CMK (cell line): ENCODE measurements at places on chromosomes 6 and 20.

DNA sequence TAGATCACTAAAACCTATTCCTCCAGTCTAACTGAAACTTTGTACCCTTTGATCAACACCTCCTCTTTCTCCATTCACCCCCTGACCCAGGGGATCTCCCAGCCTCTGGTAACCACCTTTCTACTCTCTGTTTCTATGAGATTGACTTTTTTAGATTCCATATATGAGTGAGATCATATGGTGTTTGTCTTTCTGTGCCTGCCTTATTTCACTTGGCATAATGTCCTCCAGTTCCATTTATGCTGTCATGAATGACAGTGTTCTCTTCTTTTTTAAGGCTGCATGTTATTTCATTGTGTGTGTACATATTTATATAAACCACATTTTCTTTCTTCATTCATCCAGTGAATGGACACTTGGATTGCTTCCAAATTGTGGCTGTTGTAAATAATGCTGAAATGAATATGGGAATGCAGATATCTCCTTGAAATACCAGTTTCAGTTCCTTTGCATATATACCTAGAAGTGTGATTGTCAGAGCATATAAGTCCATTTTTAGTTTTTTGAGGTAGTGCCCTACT lies 57.7 kb downstream of the DHX35 start:
- no peak for DNase-seq

GRCh38 chr6:12150812-12151432 lies 138.8 kb downstream of the HIVEP1 start:
- no peak for DNase-seq

DNA sequence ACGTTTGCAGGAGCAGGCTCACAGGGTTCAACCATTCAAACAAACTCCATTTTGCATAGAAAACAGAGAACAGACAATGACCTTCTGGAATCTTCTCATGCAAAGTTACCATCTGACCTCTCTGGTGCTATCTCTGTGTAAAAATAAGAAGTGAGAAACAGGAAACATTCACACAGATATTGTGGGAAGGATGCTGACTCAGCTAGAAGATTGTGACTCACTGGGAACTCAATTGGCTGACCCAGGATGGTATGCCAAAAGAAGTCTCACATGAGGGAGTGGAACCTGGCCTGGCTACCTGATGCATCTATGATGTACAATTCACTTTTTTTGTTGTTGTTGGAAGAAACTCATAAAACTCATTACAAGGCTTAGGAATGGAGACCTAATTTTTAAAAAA lies 61.1 kb upstream of the TBX18 start:
- DNase-seq: no peak

GRCh38 chr20:25987073-25987927 lies 290.6 kb upstream of the ZNF337 start:
- no peak for DNase-seq

- no peak for DNase-seq
Observed at GRCh38 chr6:12899046-12899833, 182.7 kb downstream of the PHACTR1 start.

DNA sequence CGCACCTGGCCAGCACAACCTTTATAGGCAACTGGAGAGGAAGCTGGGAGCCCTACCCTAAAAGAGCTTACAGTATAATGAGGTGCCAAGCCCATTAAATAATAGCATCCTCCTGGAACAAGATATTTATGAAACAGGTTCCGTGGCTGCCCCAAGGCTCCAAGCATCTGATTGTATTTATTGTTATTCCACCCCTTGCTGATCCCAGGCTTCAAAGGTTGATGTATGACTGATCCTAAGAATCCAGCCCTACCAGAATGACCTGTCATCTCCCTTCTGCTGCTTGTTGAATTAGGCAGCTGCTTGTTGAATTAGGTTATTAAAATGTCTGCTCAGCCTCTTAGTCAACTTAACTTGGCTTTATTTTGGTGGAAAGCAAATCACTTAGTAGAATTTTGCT lies 35.2 kb upstream of the SASH1 start:
- DNase-seq: no peak

GRCh38 chr6:47376930-47377329 lies 67.2 kb upstream of the TNFRSF21 start:
- no peak for DNase-seq

DNA sequence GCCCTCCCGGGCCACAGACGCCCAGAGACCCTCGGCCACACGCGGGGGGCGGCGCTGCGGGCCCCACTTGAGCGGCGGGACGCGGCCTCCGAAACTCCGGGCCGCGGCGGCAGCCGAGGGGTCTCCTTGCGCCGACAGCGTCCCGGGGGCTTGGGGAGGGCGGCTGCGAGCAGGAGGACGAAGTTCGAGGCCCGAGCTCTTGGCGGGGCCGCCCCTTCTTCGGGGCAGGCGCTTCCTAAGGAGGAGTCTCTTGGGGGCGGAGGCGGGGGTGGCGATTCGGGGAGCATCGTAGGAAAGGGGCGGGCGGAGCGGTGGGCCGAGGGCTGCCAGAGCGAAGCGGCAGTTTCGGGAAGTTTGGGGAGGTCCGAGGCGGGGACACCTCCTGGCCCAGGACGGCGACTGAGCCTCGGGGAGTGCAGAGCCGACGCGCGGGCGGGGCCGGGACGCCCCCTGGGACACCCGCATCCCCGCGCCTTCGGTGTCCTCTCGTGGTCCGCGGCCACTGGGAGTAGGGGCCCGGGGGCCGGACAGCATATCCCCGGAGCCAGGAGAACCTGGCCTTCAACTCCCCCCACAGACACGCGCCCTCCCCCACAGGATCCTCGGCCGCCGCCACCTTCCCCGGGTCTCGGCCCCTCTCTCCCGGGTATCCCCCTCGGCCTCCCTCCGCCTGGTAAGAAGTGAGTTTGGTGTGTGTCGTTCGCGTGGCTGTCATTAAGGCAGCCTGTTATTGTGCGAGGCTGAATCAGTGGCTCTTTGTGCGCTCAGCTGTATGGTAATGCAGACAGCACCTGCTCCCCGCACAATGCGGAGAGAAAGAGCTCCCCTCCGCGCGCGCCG lies 613 bp upstream of the DLL1 start:
- DNase-seq: no peak

DNA sequence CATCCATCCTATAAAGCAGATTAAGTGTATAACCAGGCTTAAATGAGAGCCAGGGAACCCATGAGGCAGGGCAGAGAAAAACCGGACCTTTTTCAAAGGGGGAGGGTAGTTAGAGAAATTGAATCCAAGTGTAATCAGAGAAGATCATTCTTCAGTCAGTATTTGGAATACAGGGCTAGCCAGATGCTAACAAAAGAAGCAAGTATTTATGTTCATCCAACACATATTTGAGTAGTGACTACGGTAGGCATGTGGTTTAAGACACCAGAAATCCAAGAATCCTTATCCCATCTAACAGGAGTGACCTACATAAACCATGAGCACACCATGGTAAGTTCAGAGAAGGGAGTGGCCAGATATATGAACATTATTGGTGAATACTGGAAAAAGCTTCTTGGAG lies 46.8 kb upstream of the FAM83C start:
- no peak for DNase-seq

DNA sequence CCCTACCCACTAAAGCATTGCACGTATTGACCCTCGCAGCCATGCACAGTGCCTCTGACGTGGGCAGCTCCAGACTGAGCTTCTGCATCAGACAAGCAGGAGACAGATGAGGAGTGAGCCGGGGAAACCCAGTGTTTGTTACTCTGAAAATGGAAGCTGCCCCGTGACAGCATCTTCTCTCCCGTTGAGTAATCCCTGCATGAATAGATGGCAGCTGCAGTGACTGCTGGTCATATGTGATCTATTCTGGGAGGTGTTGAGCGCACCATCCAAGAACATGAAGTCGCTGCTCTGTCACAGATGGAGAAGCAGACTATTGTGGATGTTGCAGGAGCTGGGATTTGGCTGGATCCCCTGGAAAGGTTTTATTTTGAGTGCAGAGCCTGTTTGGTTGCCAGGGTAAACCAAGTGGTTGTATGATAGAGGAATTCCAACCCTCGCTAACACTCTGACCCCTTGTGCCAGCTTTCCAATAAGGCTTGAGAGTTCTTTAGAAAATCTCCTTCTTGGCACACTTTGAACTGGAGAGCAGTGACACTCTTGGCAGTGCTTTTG lies 242.2 kb downstream of the NRN1 start:
- DNase-seq: no peak
